ENCODE measurements at places on chromosomes 3 and 15.

DNA sequence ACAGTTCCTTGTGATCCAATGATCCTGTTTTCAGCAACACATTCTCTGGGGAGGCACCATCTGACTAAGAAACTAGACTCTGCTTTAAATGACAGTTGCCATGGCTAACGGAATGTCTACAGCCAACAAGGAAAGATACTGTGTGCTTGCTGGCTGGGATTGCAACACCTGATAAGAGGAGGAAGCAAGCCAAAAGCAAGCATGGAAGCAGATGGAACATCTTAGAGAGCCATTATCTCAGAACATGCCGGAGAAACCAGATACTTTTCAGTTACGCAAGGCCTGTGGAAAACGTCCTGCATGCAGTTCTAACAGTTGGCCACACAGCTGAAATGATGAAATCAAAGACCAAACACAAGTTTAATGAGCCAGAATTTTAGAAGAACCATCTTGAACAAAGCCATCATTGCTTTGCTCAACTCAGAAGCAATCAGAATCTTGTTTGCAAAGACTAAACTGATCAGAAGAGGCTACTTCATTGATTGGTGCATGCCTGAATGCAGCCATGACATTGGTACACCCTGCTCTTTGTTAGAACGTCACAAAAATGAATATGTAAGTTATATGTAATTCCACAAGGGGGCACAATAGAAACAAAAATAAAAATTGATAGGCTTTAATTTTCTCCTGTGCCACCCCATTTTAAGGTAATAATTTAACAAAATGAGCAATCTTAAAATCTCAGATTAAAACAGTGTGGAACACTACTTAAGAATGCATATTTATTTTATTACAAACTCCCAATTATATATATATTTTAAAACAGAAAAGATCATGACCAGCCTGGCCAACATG is 50.8 kb downstream of the GXYLT2 start:
- no peak for DNase-seq

DNA sequence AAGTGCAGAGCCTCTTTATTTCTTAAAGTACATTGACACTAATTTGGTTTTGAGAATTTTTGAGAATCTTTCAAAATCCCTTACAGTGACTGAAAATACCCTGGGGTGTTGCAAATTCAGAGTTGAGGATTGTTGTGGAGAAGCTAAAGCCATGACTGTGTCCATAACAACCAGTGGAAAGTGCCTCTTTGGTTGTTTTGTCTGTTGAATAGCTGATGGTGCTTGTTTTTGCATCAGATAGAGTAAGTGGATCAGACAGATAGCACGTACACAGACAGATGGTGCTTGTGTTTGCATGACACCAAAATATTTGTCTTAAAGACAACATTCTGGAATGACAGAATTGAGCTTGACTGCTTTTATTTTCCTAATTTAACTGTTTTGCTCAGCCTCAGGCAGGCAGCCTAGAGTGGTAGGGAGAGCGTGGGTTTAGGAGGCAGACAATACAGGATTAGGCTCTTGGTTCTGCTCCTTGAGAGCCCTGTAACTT is 265.0 kb downstream of the IL20RB start:
- DNase-seq = no peak

- no peak for DNase-seq
These were observed 1159.6 kb upstream of the EPHA6 start for GRCh38 chr3:95654570-95655362.

- DNase-seq = no peak
These were observed 976 bp upstream of the ABTB1 start for GRCh38 chr3:127671523-127672428.

DNA sequence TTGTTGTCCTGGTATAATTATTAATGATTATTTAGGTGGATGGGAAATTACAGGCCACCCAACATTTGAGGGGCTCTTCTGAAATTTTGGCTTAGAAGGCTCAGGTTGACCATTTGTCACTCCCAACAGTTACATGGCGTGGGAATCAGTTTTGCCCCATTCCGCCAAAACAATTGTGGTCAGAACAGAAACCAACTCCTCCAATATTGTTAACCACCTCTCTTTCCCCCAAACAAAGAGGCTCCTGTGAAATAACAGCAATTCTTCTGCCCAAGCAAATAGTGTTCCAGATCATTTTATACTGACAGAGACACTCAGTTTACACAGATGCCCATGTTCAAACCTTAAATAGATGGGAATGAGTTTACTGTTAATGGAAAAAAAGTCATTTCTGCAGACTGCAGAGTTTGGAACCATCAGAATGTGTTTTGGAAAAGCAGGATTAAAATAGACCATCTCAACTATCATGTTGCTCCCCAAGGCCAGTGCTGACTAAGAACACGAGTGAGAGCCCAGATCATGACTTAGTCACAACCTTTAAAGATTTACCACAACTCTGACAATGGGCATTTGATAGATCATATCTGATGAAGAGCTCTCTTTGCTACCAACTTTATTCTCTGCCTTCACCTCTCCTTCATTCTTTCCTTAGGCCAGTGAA is 102.1 kb downstream of the DUT start:
- no peak for DNase-seq

GRCh38 chr3:70861234-70861633 is 548.8 kb upstream of the MDFIC2 start:
- DNase-seq = no peak

GRCh38 chr3:36362973-36363372 is 17.3 kb upstream of the STAC start:
- peak; percentile 18 for DNase-seq

GRCh38 chr3:46884427-46884826 is 6.9 kb downstream of the PTH1R start:
- DNase-seq = no peak

GRCh38 chr3:100465892-100466777 is 26.3 kb upstream of the TMEM45A start:
- no peak for DNase-seq

DNA sequence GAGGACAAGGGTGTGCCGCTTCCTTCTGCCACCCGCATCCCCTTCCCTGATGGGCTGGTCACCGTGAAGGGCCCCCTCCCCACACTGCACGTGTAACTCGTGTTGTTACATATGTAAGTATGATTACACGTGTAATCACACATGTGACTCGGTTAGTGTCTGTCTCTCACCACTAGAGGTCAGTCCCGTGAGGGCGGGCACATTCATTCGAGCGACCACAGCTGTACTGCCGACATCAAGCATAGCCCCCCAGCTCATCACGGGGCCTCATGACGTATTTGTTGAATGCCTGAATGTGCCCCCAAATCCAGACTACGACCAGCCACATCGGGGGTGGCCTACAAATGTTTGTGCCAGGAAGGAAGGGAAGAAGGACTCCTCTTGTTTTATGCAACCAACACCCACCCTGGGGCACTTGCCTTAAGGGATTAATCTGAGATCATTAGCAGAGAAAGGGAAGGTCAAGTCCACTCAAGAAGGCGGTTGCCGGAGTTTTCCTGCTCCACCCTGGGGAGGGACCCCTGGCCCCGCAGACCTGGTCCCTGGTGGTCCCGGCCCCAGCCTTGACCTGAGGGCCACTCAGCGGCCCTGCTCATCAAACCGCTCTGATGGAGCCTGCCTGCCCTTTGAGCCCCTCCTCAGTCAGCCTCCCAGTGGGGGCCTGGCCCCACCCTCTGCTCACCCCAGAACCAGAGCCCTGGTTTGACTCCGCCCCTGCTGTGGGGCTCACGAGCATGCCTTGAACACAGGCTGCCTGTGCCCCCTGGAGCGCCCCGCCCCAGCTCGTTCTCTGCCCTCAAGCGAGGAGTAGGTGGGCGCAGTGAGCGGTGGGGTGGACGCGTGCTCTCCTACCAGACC is 52.8 kb downstream of the RGMA start:
- peak; percentile 33 for DNase-seq

GRCh38 chr3:151864423-151865101 is 8.9 kb upstream of the SUCNR1 start:
- DNase-seq = no peak

DNA sequence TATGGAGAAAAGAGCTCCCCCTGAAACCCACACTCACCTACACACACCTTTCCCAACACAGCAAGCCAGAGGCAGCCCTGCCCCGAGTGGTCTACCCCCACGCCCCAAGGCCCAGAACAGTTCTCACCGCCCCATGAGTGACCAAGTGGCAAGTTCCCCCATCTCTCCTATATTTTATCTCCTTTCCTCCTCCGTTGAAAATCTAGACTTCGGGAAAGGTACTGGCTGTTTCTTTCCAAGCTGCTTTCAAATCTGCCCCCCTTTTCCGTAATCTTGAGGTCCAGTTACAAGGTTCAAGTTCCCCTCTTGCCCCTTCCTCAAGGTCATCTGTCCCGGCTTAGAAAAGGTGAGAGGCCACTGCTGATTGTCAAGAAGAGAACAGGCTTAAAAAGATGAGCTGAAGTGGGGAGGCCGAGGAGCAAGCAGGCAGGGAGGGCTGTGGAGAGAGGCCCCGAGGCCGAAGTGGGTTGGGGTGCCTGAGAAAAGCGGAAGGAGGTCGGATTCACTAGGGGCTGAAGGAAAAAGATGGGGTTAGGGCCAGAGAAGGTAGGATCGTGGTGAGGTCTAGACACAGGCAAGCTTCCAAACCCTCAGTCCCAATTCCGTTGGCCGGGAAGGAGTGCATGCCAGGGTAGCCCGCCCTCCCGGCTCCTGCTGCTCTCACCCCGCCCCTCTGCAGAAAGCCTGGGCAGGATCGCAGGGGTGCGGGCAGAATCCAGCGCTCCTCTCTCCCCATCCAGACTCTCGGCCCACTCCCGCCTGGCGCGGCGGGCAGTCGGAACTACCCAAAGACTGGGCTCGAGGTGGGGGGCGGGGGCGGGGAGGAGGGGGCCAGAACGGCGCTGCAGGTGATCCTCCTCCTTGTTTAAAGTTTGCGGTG is 1.7 kb downstream of the SEMA5B start:
- no peak for DNase-seq

DNA sequence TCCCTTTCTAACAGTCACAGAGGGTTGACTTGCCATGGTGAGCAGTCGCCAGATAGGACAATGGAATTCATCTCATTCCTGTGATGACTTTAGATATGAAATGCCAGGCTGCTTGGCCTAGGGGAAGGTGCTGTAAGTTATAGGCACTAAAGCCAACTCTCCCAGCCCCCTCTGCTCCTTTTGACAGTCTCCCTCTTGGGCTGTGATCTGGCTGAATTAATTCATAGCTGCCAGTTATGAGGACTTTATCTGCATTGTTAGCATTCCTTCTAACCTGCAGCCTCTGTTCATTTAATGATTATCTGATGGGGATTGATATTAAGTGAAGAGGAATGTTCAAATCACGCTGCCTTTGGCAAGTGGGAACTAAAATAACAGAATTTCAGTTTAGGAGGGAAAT is 427.1 kb upstream of the RASGRP1 start:
- no peak for DNase-seq

DNA sequence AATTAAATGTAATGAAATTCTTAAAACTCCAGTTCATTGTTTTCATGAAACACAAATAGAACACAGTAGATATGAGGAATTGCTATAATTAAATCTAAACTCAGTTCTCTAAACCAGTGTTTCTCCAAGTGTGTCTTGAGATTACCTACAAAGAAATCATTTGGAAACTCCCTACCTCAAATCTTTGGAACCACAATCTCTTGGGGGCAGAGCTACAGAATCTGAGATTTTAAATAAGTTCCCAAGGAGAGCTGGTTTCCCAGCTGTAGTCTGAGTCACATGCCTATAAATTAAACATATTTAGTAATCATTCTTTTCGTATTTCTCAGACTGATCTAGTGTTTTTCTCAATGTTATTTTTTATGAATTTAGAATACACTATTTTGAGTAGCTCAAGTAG is 17.0 kb upstream of the ACTC1 start:
- DNase-seq = no peak

- no peak for DNase-seq
These were observed 63.2 kb downstream of the PDZRN3 start for GRCh38 chr3:73561494-73561893.

GRCh38 chr3:16066975-16067374 is 107.5 kb upstream of the GALNT15 start:
- no peak for DNase-seq

GRCh38 chr15:65373163-65373651 is 4.6 kb downstream of the IGDCC3 start:
- DNase-seq = no peak

- DNase-seq = no peak
These were observed 377.5 kb upstream of the NR2F2 start for GRCh38 chr15:95953032-95953431.

GRCh38 chr15:90930861-90931574 is 1.3 kb downstream of the HDDC3 start:
- no peak for DNase-seq

- no peak for DNase-seq
These were observed 52.1 kb downstream of the EDEM1 start for GRCh38 chr3:5239602-5240001.

GRCh38 chr3:45841420-45841756 is 531 bp downstream of the LZTFL1 start:
- DNase-seq = no peak

DNA sequence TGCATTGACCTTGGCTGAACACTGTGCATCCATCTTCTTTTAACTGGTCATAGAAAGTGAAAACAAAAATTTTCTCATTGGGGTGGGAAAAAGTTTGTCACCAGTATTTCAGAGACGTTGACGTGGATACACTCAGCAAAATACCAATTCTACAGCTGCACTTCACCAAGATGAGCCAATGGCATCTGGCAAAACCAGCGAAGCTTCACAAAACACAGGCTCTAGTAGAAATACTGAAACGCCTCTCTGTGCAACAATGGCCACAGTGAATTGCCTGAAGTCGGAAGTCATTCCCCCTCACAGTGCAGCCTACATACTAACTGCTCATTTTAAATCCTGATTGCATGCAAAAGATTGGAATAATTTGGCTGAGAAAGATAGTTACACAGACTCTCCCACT is 17.0 kb downstream of the PCYT1A start:
- DNase-seq = no peak

GRCh38 chr3:102092617-102093466 is 243.5 kb downstream of the NFKBIZ start:
- no peak for DNase-seq

- no peak for DNase-seq
These were observed 188.1 kb upstream of the TSC22D2 start for GRCh38 chr3:150220041-150220440.

DNA sequence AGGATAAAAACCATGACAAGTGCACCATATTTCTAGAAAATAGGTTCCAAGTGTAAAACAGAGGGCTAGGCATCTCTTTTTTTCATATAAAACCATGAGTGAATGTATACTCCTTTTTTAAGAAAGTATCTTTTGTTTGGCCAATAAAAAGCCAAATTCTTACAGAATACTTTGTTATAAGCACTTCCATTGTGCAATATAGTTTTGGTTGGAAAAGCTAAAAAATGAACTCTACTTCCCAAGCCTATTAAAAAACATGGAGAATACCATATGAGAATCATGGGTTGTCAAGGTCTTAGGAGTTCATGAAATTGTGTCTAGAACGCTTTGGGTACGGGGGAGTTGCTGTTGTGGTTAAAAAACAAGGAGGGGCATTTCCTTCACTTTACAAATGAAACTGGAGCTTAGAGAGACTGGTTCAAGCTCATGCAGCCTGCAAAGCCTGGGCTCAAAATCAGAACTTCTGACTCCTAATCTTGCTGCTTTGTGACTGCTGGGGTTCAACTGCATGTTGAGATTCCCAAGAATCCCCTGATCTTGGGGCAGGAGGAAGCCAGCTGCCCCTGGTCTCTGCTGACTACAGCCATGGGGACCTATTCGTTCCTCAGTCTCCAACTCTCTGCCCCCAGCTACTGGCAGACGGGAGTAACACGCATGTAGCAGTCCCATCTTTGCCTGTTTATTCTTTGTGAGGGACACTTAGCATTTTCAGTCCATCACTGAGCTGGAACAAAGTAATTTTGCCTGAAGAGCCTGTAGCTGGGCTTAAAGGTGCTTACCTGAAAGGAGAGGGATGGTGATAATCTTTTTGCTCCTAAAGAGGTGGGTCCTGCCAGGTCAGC is 229.1 kb downstream of the CHST2 start:
- no peak for DNase-seq

GRCh38 chr3:118171236-118171852 is 863.3 kb downstream of the IGSF11 start:
- no peak for DNase-seq
